Left renal pelvis (tissue), 4 donors: ENCODE measurements at places on chromosomes 7 and 10.

GRCh38 chr7:150357270-150357669, 11.4 kb upstream of the REPIN1 start:
- no peak for DNase-seq

DNA sequence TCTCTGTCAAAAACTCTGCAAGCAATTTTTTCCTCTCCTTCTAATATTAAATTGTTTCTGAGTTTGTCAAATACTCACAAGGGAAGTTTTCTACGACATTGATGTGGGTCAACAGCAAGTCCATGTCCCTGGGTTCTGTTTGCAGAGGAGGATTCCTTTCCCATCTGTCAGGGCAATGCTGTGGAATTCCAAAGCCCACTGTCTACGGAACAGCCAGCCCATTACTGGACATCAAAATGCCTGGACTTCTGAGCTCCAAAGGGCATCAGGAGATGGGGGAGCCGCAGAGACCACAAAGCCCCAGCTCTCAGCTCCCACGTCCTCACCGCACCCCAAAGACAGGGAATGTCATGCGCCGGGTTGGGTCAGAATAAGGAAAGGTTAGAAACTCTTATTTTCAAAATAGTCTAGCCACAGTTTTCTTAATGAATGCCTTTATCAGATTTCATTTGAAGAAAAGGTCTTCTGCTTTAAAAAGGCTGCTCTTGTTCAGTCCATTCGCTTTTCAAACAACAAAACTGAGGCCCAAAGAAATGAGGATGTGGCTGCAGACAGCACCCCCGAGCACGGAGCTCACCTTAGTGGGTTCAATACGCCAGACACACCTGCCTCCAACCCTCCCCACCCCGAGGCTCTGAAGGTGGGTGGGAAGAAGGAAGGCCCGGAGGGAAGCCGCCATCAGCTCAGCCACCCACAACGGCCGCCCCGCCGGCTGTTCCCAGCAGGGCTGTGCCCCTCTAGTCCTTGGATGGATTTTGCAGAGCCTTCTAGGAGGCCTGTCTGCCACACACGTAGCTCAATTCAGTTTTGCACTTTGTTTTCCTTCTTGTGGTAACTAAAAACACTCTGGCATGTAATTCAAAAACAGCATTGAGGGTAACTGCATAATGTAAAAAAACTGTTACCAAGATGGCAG, 44.7 kb downstream of the PTPRN2 start:
- DNase-seq = no peak

- no peak for DNase-seq
These were observed 21.2 kb downstream of the CALML5 start for GRCh38 chr10:5477948-5478693.

DNA sequence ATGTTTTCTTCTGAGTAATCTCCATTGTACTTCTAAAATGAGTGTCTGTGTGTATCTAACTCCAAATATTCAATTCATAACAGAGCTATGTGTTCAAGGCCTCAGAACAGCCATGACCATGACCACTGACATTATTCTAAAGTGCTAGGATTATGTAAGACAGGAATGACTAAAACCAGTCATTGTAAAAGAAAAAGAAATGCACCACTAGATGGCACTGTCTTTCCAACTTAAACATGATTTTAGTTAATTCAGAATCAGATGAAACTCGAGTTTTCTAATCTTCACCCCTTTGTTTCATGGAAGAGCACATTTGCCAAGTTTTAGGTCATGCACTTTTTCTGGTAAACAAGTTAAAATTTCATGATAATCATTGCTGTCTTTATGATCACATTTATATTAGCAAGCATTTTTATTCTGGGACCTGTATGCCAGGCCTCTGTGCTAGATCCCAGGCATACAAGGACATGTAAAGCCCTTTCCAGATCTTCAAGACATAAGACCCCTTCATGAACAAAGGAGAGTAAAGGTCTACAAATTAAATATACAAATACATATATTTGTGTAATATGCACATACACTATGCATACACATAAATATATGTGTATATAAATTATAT, 26.1 kb upstream of the RSU1 start:
- no peak for DNase-seq

DNA sequence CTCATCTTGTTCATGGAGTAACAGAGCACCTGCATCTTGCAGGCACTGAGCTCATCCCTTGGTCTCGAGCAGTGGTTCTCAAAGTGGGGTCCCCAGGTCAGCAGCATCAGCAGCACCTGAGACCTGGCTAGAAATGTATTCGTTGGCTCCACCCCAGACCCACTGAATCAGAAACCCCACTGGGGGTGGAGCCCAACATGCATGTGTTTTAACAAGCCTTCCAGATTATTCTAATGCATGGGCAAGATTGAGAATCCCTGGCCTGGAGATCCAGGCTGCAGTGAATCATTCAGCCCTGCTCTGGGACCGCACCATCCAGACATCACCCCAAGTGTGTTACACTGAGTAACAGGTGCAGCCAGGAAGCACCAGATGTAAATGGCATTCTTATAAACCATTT, 85.1 kb upstream of the PPIF start:
- DNase-seq = no peak

DNA sequence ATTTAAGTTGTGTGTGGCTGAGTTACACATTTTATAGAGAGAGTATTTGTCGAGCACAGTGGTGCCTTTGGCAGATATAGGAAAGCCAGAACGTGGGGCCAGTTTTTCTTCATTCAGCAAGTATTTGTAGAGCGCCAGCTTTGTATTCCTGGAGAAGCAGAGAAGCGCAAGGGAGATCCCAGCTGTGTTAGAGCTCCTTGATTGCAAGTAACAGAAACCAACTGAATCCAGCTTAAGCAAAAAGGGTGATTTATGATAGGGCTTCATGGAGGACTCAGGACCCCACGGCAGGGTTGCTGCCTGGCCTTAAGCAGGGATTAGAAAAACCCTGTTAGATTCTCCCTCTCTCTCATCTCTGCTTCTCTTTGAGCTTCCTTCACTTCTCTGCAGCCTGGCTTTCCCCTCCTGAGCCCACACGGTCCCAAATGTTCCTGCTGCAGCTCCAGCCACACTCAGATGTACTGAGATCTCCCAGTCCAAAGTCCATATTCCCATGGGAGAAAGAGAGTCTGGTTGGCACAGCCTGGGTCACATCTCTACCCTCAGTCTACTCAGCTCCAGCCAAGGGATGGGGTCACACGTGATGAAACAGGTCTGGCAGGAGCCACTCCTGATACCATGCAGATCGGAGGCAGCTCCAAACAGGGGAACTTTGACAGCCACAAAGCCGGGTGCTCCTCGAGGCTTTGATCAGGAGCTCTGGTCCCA, 16.7 kb downstream of the UBTD1 start:
- DNase-seq = no peak
